Hindlimb muscle (tissue), 1 donor: ENCODE measurements at places on chromosomes 6 and 20. TPM values are rescaled to one million over a fixed set of nuclear protein-coding genes. Genes with fewer than 3 reads are reported as not detected.

GRCh38 chr6:45003387-45003786, 324.7 kb upstream of the RUNX2 start:
- no peak for DNase-seq

GRCh38 chr20:51381557-51381956, 161.0 kb downstream of the NFATC2 start:
- no peak for DNase-seq

- DNase-seq, result no peak
These were observed 257.1 kb downstream of the BCKDHB start for GRCh38 chr6:80363501-80364122.

DNA sequence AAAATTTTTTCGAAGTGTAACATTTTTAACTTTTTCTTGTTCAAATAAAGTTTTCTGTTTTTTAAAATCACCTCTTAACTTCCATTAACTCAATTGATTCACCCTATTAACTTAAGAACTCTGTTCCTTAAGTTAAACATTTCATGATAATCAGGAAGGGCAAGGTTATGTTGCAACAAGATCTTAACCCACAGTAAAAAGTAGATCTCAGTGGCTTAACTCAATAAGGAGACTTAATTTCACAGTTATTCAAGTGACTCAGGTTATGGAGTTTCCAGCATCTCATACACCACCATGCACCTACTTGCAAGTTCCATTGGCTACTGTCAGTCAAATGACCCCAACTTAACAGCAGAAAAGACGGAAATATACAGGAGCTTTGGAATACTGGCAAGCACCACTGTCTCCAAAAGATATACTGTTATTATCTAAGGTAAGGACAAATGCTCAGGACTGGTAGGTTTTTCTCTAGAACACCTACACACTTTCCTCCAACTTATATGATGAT, 11.2 kb downstream of the HLA-DQB1 start:
- DNase-seq, result no peak

DNA sequence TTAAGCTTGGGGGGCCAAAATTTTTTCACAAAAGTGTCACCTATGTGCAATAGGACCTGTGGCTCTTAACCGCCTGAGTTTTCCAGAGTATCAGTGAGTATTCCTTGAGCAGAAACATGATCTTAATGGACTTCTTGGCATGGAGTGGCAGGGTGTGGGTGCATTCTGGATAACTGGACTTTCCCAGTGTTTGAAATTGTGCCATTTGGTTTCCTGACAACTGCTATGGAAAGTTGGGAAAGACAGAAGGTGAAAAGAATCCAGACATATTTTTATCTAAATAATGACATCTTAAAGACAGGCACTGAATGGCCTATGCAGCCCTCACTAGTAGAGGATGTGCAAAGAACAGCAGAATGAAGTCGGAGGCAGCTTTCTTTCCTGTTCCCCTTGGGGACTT, 34.3 kb upstream of the ADTRP start:
- DNase-seq, result no peak

DNA sequence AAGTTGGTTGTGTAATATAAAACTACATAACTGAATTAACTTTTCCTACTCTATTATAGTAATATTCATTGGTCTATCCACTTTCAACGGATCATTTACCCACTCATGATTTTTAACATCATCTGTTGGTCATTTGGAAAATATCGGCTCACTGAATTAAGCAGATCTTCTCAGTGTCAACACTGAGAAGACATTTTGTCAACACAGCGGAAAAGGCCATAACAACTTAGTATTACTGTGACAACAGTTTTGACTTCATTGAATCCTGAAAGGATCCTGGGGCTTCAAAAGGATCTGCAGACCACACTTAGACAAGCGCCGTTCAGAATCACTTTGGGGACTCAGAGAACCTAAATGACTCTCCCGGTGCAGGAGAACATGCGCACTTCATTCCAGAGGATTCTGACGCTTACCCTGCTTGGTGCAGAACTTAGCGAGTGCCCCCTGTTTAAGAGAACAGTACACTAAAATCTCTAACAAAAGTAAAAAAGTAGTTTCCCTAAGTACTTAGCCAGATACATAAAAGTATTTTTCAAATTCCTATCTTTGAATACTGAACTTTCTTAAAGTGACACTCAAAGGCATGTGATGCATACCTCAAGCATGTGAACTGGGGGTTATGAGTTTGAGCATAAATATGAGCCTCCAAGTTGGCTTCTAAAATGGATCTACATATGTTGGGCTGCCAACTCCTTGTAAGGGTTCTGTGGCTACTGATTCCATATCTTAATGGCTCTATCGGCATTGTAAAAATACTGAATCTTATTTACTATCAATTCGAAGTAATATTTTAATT, 4.0 kb downstream of the ZBTB2 start:
- DNase-seq, result no peak

DNA sequence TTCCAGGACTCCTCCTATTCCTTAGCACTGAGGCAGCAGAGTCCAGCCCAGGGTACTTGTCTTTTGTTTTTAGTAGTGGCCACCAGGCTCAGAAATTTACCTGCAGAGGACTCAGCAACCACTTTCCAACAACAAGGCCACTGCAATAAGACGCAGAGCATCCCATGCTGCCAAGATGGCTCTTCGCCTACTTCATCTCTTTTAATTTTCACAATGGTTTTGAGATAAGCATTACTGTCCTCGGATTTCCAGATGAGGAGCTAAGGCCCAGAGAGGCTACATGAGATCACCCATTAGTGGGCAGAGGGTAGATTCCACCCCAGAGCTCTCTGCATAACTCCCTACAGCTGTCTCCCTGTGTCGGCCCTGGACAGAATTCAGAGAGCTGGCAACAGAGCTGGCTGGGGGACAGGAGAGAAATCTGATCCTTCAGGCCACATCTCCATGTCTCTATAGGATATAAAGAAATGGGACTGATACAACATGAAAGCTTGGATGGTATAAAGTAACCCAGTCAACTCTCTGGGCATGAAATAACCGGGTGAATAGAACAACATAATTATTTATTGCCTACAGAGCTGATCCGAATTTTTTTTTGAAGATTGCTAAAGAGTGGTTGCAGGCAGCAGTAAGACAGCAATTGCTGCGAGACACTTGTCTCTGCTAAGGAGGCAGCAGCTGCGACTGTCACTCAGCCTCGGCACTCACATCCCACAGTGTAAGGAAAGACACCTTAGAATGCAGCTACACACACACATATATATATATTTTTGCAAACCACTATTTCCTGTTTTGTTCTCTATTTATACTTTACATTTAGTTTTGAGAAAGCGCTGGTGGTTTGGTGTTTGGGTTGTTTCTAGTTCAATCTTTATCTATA, 37.2 kb downstream of the SCML4 start:
- DNase-seq, result peak; percentile 28

- DNase-seq, result no peak
These were observed 285.7 kb downstream of the BTBD9 start for GRCh38 chr6:38354037-38354381.

GRCh38 chr6:149898966-149899365, 1.1 kb upstream of the RAET1E start:
- no peak for DNase-seq

DNA sequence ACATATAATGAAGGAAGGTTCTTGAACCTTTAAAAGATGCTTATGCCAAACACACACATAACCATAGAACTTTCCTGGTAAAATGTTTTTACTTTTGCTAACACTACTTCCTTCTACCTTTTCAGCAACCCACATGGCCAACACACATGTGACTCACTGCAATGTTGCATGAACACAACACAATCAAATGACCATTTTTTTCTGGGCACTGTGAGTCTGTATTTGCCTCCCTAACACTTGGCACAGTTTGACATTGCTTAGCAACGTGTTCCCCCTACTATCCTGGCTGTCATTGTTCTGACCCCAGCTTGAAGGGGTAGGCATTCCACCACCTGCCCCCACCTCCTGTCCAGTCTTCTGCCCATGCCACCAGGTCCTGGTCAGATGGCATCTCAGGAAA, 204.8 kb upstream of the PRND start:
- DNase-seq, result no peak

GRCh38 chr6:137258170-137258569, 39.0 kb upstream of the IFNGR1 start:
- no peak for DNase-seq

- no peak for DNase-seq
These were observed 15.6 kb upstream of the MAS1 start for GRCh38 chr6:159875194-159875593.

GRCh38 chr6:57305761-57306160, 11.7 kb upstream of the PRIM2 start:
- DNase-seq, result no peak

GRCh38 chr6:12136905-12137304, 124.8 kb downstream of the HIVEP1 start:
- DNase-seq, result no peak

GRCh38 chr6:103081126-103081525, 1687.6 kb downstream of the GRIK2 start:
- DNase-seq, result no peak

DNA sequence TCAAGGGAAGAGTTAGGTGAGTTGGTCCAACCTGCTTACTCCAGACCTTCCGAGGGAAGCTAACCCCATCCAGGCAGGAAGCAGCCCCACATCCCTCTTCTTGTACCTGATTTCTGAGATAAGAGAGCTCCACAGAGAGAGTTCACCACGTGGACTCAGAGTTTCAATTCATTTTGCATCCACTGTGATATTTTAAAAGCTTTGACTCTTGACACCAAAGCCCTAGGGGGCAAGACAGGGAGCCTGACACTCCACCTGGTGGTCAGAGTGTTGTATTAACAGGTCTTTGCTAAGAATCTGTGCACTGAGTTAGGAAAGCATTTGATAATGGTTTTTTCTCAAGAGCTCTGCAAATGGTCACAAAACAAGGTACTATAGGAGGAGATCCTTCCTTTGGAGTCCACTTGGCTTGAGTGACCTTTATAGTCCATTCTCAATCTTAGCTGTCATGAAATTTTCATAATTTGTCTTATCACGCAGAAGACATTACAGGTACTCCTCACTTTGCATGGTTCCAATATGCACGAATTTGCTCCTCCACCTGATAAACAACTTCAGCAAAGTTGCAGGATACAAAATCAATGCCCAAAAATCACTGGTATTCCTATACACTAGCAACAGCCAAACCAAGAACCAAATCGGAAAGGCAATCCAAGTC, 56.2 kb upstream of the RIPOR2 start:
- peak; percentile 28 for DNase-seq

GRCh38 chr6:20113649-20114224, 98.5 kb downstream of the MBOAT1 start:
- DNase-seq, result no peak

DNA sequence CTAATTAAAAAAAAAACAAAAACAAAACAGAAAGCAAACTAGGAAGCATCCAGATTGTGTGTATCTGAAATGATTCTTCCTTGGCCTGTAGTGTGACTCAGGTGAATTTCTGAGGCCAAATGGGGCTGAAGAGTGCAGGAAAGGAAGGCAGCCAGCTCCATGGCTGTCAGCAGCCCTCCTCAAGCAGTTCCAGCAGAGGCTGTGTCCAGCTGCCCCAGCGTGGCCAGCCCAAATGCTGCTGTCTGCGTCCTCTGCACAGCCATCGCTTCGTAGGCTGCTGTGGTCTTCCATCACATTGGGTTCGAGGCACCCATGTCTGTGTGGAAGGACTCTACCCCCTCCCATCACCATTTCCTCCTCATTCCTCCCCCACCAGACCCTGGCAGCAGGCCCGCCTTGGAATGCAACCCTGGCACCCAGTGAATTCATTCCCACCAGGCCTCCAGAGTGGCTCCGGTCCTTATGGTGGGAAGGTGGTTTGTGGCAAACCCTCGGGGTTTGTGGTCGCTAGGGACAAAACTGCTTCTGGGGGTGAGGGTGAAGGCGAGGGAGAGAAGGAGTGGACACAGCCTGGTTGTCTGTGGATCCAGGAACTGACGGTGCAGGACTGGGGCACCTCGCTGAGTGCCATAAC, 81.5 kb downstream of the MYLK4 start:
- DNase-seq, result no peak

- no peak for DNase-seq
These were observed 40.7 kb upstream of the PBOV1 start for GRCh38 chr6:138258991-138259390.

DNA sequence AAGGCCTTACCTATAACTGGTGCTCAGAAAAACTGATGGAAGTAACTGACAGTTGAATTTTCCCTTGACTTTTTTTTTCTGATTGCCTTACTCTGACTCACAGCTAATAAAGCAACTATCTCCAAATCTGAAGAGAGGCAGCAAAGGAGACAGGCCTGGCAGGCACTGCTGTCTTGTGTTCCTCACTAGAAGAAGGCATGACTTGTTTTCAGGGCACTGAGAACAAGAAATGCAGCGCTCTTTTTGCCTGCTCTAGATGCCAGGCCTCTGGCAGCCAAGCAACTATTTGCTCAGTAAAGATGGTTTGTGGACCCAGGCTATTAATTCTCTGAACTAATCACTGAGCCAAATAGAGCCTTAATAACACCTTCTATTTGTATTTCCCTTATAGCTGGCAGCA, 155.1 kb downstream of the PRDM13 start:
- DNase-seq, result no peak

DNA sequence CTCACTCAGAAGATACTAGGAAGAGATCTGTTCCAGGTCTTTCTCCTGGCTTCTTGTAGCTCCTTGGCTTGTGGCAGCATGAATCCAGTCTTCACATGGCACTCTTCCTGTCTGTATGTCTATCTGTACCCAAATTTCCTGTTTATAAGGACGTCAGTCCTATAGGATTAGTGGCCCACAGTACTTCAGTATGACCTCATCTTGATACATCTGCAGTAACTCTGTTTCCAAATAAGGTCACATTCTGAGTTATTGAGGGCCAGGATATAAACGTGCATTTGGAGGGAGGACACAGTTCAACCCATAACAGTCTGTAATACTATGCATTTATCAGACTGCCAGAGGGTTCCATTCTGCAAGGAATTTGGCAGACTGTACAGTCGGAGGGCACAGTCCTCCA, 57.6 kb upstream of the DYNLRB1 start:
- no peak for DNase-seq

DNA sequence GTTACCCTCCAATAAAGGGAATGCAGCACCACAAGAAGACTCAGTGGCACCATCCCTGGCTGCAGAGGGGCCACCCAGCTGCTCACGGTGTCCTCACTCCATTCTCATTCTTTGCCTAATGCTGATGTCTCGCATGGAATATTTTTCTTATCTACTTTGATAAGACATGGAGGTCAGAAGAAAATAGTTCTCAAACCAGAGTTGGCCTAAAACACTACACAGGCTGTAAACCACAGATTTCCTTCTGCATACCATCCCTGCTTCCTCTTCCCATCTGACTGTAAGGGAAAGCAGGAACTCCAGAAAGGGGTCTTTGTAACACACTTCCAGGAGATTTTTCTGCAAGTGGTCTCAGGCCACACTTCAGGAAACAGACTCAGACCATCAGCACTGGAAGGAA, 43.1 kb upstream of the CD93 start:
- no peak for DNase-seq

Gene SMOC2
- polyA plus RNA-seq, result 56.2 TPM

Gene CDC5L
- polyA plus RNA-seq, result 24.1 TPM

Gene TPMT
- polyA plus RNA-seq, result 5.8 TPM

Gene PKIB
- 0.44 TPM for polyA plus RNA-seq

Gene GSS
- polyA plus RNA-seq, result 25.5 TPM

Gene TCP11
- 0.34 TPM for polyA plus RNA-seq

Gene MYLK2
- polyA plus RNA-seq, result 54.0 TPM

Gene SPATS1
- not detected for polyA plus RNA-seq

Gene SPINT4
- polyA plus RNA-seq, result not detected

Gene HLA-DQA2
- polyA plus RNA-seq, result 1.3 TPM

Gene ENPP3
- polyA plus RNA-seq, result 0.52 TPM

Gene HLA-DQB2
- polyA plus RNA-seq, result 0.70 TPM

Gene GINS1
- 6.0 TPM for polyA plus RNA-seq

Gene TBC1D22B
- 6.8 TPM for polyA plus RNA-seq
